ENCODE measurements at places on chromosomes 4 and X. TPM values are rescaled to one million over a fixed set of nuclear protein-coding genes. Genes with fewer than 3 reads are reported as not detected.

GRCh38 chr4:10589321-10589720 lies 95.2 kb downstream of the CLNK start:
- DNase-seq = no peak

DNA sequence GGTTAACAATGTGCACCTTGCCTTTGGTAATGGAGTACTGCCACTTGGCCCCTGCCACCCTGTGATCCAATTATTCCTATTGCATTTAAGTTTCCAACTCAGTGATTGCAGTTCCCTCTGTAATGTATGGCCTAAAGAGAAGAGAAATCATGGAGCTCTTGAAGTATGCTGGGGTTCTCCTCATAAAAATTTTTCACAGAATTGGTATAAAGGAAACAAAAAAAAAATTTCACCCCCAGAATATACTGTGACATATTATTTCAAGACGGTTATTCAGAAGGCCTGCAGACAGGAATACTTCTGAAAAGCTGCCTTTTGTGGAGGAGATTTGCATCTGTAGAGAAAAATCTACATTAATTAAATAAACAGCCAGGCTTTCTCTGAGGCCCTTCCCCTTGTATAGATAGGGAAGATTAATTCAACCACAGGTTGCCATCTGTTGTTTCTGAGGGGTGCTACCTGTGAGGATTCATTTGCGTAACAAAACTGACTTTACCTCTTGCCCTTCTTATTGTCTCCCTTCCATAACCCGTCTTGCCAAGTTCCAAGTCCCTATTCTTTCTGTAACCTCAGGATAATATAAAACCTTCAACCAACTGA lies 94.8 kb upstream of the LANCL3 start:
- DNase-seq = no peak

- no peak for DNase-seq
These were observed 17.4 kb downstream of the VEGFC start for GRCh38 chr4:176775338-176775737.

DNA sequence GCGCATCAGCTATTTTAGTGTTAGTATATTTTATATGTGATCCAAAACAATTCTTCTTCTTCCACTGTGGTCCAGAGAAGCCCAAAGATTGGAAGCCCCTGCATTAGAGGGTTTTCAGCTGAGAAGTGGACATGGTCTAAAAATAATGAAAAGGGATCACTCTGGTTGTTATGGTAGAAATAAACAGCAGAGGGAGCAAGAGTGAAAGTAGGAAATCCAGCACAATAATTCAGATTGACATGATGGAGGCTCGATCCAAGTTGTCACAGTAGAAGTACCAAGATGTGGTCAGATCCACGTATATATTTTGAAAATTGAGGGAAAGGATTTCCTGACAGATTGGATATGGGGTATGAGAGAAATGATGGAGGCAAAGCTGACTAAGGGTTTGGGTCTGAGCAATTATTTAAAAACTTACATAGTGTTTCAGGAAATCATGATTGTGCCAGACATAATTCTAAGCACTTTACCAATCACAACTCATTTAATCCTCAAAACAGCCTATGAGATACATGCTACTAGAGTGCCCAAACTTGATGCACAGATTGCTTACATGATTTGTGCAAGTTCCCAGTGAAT lies 17.0 kb upstream of the TMEM144 start:
- DNase-seq = no peak

GRCh38 chr4:80072744-80073472 lies at the start of gene ANTXR2:
TSS of gene ANTXR2 (minus strand) at chr4:80073229. CDS start at chr4:80072560, 669 bp downstream.
- peak; percentile 90 for DNase-seq

- no peak for DNase-seq
These were observed 186.5 kb downstream of the MSL3 start for GRCh38 chrX:11944501-11944900.

DNA sequence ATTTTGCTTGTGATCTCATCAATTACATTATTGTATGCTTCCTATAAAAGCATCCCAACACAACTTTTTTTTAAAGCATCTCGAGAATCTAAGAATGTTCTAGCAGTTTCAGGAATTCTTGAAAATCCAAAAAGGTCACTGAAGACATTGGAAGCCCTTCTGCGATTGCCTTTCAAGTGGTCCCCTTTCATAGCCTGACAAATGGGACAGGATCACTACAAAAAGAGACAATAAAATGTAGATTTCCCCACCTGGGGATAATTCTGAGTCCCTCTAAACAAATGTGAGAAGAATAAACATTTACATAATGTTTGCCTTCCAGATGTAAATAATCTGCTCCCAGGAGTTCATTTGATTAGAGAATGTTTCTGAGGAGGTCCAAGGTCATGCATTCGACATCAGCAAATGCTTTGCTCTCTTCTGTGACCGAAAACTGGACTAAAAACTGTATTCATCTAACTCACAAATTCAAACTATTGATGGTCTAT lies 116.0 kb downstream of the COL25A1 start:
- DNase-seq = no peak

DNA sequence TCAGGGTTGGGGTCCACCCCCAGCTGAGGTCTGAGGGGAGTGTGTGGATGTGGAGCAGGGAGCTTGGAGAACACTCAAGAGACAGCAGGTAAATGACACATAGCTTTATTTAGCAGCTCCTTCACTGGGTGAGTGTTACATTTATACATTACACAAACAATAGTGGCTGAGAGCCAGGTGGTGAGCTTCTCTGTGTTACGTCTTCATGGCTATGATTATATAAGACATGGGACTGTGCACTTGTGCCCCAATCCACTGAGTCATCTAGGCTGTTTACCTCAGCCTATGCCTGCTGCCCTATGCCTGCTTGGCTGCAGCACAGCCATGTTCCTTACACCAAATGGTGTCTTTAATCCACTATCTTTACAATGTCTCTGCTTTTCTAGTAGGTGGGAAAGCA lies 459.6 kb downstream of the AFF2 start:
- no peak for DNase-seq

GRCh38 chr4:7941965-7942496 lies 2.4 kb upstream of the AFAP1 start:
- DNase-seq = no peak

DNA sequence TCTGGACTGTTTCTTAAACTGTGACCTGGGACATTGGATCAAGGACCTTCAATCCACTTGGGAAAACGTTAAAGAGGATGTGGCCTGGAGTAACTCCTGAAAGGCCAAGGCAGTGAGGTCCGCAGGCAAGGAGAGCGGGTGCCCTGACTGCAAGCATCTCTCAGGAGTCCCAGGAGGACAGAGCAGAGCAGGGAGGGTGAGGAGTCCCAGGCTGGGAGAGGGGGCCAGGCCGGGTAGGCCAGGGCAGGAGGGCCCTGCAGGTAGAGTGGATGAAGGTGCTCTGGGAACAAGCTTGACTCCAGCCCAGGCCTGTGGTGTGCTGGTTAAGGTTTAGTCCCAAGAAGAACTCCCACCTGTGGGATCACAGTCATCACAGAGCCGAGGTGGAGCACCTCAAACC lies 13.8 kb downstream of the PNMA6E start:
- no peak for DNase-seq

GRCh38 chr4:99634742-99635360 lies 22.8 kb downstream of the C4orf54 start:
- DNase-seq = no peak

GRCh38 chrX:153245288-153245731 lies 66.2 kb downstream of the MAGEA1 start:
- no peak for DNase-seq

GRCh38 chrX:13151828-13152517 lies 107.6 kb upstream of the FAM9C start:
- no peak for DNase-seq

- DNase-seq = no peak
These were observed 183.2 kb upstream of the PUDP start for GRCh38 chrX:7330971-7331746.

GRCh38 chr4:78592088-78592783 lies 40.7 kb downstream of the ANXA3 start:
- no peak for DNase-seq

DNA sequence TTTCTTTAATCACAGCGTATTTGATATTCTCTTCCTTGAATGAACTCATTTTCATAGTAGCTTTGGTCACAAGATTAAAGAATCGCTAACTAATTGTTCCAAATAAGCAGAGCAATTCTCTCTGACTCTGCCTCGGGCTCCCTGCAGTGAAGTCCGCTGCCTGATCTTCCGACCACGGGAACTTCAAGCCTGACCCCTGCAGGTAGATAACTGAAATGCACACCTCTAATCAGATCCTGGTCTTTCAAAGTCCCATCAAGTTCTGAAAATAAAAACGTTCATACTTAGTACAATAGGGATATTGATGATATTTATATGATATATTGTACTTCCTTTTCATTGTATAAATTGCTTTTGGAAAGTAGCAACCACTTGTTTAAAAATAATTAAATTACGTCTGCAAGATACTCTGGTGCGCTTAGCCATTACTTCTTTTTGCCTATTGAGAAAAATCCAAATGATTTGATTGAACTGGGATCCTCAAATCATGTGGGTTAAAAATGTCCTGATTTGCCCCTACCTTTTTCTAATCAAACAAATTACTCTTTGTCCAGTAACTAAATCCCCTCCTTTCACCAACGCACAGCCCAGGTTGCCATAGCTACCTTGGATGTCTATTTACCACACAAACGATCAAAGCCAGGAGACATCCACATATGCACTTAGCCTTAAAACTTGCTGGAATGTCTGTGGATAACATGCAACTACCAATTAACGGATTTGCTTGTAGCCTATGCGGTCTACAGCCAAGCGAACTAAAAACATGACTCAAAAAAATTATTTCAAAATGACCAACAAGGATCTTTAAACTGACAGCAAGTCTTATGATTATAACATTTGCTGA lies 4.2 kb downstream of the MID1 start:
- DNase-seq = no peak

- DNase-seq = no peak
These were observed 248.6 kb upstream of the EPHA5 start for GRCh38 chr4:65918872-65919271.

- no peak for DNase-seq
These were observed 312.2 kb downstream of the ARHGAP24 start for GRCh38 chr4:85787133-85787532.

The KLHL4 gene
- total RNA-seq = 0.35 TPM

The RBMXL3 gene
- not detected for total RNA-seq

DNA sequence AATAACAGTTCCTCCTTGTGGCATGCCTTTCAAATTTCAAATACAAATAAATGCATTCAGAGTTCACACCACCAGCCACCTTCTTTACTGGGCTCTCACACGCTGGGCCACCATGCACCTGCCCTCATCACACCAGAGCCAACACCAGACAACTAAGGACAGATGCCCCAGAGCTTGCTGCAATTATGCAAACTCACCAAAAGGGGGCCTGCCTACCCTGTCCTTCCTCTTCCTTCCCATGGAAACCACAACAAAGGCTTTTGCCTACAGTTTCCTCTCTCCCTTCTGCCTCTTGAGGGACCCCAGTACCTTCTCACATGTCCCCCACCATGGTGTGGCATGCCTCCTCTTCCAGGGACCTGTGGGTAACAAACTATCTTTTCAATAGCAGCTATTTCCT lies 1333.9 kb upstream of the TENM3 start:
- DNase-seq = no peak

DNA sequence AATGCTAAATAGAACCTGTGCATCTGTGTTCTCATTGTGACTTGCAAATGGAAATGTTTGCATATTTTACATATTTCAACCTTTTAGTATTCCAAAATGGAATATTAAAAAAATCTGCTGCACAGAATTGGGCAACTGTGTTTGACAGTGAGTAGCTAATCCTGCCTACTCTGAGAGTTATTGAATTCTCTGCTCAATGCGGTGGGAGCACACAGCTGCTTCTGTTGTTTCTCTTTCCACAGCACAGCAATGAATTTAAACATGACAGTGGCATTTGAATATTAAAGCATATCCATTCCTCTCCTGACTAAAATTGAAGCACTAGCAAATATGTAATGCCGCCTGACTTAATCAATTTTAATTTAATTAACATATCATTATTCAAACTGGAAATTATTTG lies 366.6 kb downstream of the GASK1B start:
- no peak for DNase-seq

The TEC gene
- 3.4 TPM for total RNA-seq

The PDZD4 gene
- 2.8 TPM for total RNA-seq

DNA sequence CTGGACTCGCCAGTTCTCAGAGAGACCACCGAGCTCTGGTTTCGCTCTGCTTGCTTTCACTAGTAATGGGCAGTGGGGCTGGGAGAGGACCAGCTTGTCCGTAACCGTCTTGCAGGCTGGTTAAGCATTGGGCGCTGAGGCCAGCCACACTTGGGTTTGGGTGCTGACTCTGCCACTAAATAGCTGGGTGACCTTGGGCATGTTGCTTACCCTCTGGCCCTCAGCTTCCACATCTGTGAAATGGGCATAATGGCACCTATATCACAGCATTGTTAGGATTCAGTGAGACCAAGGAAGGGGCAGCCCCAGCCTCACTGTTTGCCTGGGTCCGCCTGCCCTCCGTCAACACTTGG lies 43.5 kb downstream of the EVC start:
- no peak for DNase-seq

The GPR119 gene
- 0.29 TPM for total RNA-seq

The PTTG2 gene
- not detected for total RNA-seq

DNA sequence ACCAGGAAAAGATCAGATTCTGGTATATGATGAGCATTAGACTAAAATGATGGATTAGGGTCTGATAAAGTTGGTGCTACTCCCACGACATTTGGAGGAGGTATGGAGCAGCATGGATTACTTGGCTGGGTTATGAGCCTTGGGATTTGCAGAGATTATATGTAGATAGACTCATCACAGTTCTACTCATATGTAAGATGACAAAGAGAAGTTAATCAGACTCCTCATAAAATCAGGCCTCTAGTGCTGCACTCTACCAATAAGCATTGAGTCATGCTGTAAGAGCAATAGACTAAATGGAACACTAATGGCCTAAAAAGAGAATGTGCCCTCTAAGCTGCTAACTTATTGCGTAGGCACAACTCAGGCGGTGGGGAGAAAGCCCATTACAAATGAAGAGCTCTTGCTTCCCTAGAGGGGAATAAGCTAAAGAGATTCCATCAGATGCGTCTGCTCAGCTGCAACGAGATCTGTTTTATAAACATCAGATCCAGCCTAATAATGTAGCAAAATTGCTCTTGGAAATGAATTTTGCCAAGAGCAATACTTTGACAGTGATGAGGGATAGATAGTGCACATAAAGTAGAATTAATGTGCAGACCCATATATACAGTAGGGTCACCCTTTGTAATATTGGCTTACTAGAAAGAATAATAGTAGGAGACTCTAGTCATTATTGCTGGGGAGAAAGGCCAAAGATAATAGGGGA lies 17.5 kb downstream of the LIAS start:
- DNase-seq = no peak

- DNase-seq = no peak
These were observed 294.2 kb upstream of the CT83 start for GRCh38 chrX:116756958-116757357.

DNA sequence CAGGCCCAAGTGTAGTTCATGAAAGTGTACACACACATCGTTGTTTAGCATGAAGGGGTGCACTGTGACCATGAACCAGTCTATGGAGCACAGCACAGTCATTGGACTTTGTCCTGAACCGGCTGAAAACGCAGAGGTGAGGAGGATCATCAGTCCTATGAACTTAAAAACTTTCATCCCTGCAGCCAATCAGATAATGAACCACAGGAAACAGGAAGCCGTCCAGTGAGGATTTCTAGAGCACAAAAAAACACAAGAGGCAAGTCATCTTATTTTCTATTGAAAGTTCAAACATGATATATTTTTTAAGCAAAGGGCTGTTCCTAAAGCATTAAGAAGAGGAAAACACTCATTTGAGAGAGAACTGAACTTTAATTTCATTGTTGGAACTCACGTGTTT lies 91.8 kb downstream of the PLAC1 start:
- no peak for DNase-seq

The CT55 gene
- total RNA-seq = not detected

The POLA1 gene
- 14.4 TPM for total RNA-seq

The ATP1B4 gene
- not detected for total RNA-seq

GRCh38 chrX:3378156-3378555 lies 31.7 kb upstream of the MXRA5 start:
- no peak for DNase-seq

The TIMM17B gene
- total RNA-seq = 49.0 TPM

Data from mucosa of descending colon (tissue), 3 donors.